NCI-H1105 treated with DMSO at 0.1 percent for 48 hours (cell line): ENCODE measurements at places on chromosomes 1 and 21.

GRCh38 chr1:197973206-197973605 lies 56.0 kb downstream of the LHX9 start:
- no peak for DNase-seq

- no peak for DNase-seq
Observed at GRCh38 chr1:155529929-155530328, 32.7 kb downstream of the ASH1L start.

GRCh38 chr1:171912509-171913175 lies 71.3 kb downstream of the DNM3 start:
- DNase-seq = no peak

DNA sequence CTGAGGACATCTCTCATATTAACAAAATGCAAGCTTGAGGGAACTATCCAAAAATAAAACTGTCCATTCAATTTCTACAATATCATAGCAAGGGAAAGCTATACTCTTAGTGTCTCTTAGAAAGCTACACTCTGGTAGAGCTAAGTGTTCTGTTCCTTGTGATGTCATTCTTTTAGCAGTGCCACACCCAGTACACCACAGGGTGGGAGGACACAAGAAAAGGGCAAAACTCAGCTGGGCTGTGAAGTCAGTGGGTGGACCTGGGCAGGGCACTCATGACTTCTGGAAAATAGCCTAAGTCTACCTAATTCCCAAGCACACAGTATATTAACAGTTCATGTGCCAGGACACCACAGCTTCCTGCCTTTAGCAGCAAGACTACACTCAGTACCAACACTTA lies 42.2 kb upstream of the TNFSF4 start:
- DNase-seq = no peak

DNA sequence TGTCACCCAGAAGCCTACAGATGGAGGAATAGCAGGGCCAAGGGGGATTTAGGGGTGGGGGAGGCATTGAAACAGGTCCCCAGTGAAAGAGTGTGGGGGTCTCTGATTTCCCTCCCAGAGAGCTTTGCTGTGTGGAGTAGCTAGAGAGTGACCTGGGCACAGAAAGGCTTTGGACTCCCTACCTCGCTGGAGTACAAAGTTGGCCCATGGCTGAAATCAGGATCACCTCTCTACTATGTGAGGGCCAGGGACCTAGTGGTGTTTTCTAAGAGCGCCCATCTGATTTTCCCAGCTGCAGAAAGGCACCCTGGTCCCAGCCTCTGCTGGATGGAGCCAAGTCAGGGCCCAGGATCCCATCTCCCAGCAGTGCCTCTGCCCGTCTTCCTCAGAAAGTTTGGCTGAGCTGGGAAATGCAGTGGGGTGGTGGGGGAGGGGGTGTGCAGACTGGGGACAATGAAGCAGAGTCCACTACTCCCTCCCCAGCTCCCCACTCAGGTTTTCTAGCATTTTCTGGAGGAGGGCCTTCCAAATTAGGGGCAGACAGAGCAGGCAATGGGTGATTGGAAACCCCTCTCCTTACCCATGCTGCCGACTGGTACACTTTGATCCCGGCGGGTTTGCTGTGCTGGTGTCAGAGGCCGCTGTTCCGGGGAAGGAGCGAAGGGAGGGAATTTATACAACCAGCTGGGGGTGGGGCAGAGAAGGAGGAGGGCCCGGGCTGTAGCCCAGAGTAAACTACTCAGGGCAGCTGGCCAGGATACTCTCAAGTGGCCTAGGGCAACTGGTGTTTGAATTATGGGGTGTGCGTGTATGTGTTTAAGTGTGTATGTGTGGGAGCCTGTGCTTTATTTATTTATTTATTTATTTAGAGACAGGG lies at the start of gene SELENBP1:
Gene SELENBP1, minus strand, starts transcription at position 648 of the 877 bp plus-strand sequence. Its CDS starts 64 bp downstream, at position 584.
- peak; percentile 92 for DNase-seq

GRCh38 chr1:109392788-109393616 lies 4.7 kb downstream of the SORT1 start:
- DNase-seq = no peak

DNA sequence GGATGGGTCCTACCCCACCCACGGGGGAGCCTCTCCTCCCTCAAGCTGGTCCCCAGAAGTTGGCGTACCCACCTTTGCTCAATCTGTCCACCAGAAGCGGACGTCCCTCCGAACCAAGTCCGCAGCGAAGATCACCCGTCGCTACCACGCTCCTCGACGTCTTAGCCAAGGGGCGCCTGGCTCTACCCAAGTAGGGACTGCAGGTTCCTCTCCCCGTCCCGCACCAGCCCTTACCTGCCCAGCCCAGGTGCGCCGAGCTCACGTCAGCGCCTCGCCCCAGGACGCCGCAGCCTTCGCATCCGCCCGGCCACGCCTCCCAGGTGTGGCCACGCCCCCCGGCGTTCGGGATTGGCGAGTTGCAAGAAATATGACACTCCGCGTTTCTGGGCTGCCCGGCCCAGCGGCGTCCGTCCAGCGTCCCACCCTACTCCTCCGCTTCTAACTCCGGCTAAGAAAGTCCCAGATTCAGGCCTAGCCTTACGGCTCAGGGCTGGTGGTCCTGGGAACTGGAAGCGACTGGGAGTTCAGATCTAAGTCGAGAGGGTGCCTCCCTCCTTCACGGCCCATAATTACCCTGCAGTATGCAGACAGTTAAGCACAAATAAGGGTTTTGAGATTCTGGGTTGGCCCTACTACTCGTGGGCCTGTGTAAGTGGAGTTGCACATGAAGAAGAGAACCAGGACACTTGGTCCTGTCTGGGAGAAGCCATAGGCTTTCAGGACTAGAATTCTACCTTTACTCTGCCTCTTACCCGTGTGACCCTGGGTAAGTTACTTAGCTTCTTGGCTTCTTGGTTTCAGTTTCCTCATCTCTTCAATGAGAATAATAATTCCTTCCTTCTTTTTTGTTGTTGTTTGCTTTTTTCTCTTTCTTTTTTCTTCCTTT lies at the start of gene IRF6:
Gene IRF6, minus strand, starts transcription at position 268 of the 886 bp plus-strand sequence. CDS start 4,729 bp downstream, outside the sequence.
- peak; percentile 83 for DNase-seq

DNA sequence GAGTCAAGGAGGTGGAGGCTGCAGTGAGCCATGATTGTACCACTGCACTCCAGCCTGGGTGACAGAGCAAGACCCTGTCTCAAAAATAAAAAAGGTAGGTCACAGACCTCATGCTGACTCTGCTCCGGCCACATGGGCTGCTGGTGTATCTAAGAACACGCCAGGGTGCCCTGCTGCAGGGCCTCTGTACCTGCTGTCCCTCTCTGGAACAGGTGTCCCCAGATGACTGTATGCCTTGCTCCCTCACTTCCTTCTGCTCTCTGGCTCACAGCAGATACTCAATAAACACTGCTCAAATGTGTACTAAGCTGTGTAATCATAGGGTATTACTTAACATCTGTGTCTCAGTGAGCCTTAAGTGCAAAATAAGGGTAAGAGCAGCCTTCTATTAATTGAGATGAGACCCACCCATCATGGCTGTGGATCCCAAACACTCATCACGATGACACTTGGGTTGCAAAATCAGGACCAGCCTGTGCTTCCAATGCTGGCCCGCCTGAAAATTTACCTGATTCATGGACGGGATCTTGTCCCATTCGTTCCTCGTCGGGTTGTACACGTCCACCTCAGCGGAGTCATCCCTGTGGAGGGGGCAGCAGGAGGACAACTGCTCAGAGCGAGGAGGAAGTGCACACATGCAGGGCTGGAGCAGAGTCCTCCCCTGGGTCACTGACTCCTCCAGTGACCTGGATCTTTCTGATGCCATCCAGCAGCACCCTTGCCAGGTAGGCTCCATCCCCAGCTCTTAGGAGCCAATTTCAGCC lies 7.5 kb downstream of the KLHL21 start:
- no peak for DNase-seq

DNA sequence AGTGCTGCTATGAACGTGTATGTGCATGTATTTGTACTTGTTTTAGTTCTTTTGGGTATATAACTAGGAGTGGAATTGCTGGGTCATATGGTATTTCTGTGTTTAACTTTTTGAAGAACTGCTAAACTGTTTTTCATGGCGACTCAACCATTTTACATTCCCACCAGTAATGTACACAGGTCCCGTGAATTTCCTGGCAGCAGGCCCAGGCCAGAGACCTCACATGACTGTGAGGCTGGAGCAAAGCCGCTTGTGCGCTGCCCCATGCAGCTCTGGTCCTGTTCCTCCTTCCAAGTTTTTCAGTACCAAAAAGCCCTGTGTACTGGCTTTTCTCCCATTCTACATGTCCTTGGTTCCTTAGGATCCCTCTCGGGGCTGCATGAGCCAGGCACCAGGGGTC lies 29.6 kb downstream of the ACOT11 start:
- peak; percentile 15 for DNase-seq

- DNase-seq = no peak
Observed at GRCh38 chr1:218624052-218624451, 278.9 kb downstream of the TGFB2 start.

DNA sequence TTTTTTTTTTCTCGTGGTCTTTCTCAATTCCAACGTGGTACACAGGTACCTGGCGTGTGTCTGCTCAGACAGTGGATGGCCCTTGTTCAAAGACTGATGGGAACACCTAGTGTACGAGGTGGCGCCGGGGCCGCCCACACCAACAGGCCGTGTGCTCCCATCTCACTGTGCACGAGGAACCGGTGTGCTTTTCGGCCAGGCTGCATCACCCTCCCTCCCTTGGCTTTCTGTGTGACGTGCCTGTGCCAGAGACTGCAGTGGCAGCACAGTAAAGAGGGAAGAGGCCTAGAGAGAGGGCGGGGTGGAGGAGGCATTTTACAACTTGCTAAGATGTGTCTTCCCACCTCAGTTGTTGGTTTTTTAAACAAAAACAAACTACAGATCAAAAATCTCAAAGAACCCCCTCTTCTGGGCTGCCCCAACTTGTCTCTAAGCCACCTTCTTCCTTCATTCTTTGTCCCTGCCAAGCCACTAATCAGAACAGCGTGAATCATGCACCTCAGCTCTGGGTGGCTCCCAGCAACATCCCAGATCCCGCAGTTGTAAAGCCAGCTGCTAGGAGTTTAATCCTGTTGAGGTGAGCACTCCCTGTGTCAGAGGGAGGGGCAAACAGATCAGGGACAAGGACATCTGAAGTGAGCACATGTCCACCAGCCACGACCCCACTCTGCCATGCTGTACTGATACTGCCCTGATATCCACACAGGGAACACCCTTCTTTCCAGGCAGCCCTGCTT lies 20.7 kb downstream of the IRF2BP2 start:
- no peak for DNase-seq

DNA sequence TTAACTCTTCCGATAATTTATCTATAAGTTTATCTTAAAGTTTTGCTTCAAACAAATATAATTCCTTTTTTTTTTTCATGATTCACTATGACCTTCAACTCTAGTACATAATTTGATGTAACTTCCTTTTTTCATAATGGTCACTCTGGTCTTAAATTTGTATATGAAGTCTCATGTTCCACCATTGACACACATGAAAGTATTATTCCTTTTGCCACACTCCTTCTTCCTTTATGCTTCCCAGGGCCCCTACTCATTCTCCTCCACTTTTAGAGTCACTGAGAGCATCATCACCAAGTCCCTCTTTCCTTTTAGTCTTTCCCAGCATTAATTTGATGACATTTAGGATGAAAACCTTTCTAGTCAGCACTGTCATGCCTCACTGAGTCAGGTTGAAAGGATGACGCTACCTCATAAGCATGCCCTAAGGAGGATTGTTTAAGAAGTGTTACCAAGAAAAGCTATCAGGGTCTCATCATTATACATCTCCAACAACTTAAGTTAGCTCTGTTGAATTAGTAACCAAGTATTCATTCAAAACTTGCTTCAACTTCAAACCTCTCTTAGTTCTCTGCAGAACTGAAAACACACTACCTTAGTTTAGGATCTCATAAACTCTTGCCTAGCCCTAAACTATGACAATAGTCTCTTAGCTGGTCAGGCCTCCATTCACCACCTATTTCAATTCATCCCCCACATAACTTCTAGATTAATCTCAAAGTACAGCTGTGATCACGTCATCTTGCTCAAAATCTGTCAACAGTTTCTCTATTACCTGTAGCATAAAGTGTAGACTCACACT lies 14.5 kb downstream of the AUNIP start:
- no peak for DNase-seq

DNA sequence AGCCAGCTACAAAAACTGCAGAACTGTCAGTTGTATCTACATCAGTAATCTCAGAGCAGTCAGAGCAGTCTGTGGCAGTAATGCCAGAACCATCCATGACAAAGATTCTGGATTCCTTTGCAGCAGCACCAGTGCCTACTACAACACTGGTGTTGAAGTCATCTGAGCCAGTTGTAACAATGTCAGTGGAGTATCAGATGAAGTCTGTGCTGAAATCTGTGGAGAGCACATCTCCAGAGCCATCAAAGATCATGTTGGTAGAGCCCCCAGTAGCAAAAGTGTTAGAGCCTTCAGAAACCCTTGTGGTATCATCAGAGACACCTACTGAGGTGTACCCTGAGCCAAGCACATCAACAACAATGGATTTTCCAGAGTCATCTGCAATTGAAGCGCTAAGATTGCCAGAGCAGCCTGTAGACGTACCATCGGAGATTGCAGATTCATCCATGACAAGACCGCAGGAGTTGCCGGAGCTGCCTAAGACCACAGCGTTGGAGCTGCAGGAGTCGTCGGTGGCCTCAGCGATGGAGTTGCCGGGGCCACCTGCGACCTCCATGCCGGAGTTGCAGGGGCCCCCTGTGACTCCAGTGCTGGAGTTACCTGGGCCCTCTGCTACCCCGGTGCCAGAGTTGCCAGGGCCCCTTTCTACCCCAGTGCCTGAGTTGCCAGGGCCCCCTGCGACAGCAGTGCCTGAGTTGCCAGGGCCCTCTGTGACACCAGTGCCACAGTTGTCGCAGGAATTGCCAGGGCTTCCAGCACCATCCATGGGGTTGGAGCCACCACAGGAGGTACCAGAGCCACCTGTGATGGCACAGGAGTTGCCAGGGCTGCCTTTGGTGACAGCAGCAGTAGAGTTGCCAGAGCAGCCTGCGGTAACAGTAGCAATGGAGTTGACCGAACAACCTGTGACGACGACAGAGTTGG lies 7.3 kb downstream of the SON start:
- DNase-seq = no peak

DNA sequence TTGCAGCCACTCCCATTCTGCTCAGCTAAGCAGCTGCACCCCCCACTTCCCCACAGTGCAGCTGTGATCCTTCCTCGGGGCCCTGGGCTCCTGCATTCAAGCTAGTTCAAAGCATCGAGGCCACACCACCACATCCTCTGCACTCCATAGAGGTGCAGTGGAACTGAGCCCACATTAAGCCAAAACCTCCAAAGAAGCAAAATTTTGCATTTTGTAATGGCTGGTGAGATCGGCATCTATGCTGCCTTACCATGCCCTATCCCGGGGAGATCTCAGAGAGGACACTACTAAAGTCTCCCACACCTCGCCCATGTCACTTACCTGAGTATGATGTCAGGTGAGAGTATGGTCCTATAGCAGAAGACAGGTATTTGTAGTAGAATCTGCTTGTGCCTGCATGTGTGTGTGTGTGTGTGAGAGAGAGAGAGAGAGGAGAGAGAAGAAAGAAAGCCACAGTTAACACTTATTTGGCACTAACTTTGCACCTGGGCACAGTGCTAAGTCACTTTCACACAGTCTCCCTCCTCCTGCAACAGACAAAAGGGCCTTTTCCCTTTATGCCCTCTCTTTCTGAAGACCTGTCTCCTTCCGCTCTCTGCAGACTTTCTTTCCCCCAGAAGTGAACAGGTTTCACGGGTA lies 89.8 kb downstream of the KIF14 start:
- no peak for DNase-seq

GRCh38 chr1:86247597-86248279 lies 91.2 kb upstream of the COL24A1 start:
- DNase-seq = no peak

GRCh38 chr1:11858968-11859871 lies 475 bp upstream of the NPPB start:
- no peak for DNase-seq
